GM12864 (cell line): ENCODE measurements at places on chromosomes 6 and 20.

GRCh38 chr6:31308050-31308844, 36.4 kb upstream of the HLA-C start:
- peak; percentile 36 for DNase-seq

GRCh38 chr6:131107151-131107550, 28.1 kb upstream of the AKAP7 start:
- no peak for DNase-seq

DNA sequence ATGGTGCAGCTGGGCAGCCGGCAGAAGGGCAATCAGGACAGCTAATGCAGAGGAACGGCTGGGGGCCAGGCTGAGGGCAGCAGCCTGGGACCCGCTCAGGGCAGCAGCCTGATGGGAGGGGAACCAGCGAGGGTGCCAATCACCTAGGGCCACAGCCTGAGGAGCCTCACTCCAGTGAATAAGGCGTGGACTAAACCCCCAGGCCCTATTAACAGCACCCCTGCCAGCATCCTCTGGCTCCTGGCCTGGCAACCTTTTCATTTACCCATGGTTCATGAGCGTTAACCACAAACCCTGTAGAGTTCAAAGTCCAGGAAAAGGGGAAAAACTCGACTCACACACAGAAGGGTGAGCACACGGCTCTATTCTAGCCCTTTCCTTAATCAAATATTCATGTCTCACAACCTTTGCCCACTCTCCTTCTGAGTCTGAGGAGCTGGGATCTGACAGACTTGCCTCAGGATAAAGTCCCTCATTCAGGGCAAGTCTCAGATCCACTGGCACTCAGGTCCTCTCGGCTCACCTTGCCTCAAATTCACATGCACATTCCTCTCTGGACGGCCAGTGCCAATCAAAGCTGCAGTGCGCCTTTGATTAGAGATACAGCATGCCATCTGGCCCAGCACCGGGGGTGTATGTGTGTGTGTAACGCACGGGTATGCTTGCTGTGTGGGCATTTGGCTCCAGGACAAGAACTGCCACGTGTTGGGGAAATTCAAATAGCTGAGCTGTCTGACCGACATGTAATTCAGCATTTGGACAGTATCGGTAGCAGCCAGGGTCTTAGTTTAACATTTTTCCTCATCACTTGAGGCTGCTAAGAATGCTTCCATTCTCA, 86.9 kb upstream of the TRAF3IP2 start:
- no peak for DNase-seq

GRCh38 chr6:33076406-33076934, 680 bp downstream of the HLA-DPB1 start:
- DNase-seq: no peak

- no peak for DNase-seq
These were observed 122.0 kb upstream of the ARID1B start for GRCh38 chr6:156654919-156655918.

GRCh38 chr6:54695815-54696214, 150.8 kb upstream of the FAM83B start:
- DNase-seq: no peak

GRCh38 chr20:49794336-49795134, 18.1 kb upstream of the SLC9A8 start:
- no peak for DNase-seq

GRCh38 chr20:10877342-10877741, 203.5 kb upstream of the JAG1 start:
- no peak for DNase-seq

DNA sequence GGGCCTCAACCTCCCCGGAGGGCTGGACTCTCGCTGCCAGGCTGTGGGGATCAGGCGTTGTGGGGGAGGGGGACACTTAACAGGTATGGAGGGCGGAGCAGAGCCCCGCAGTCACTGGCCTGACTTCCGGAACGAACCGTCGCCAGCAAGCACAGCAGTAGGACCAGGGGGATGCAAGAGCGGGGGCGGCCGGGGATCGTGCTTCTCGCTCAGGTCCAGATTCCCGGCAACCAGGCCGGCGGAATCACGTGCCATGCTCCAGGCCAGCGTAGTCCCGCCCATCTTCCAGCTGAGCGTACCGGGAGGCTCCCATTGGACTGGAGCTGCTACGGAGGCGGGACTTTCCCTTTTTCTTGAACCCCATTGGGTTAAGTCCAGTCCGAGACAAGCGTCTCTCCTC, 10.0 kb upstream of the POU5F1 start:
- peak; percentile 70 for DNase-seq

GRCh38 chr6:135180542-135181332, at the start of gene MYB:
MYB (plus strand) TSS chr6:135181308; CDS start chr6:135181514, 206 bp downstream.
- DNase-seq: no peak

DNA sequence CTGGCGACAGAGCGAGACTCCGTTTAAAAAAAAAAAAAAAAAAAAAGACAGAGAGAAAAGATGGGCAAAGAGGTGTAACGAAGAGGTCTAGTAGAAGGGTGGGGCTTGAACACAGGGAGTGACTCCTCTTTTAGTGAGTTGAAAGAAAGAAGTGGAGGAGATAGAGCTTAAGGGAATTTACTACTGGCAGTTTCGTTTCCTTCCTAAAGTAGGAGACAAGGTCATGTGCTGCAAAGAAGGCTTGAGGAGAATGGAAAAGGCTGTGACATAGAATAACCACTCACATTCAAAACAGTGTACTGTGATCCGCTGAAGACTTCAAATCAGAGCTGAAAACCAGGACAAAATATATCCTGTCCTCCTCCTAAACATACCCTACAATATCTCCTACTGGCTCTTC, 63.8 kb upstream of the EIF2S2 start:
- DNase-seq: no peak

- no peak for DNase-seq
These were observed 18.8 kb upstream of the BACH2 start for GRCh38 chr6:90315354-90315950.

DNA sequence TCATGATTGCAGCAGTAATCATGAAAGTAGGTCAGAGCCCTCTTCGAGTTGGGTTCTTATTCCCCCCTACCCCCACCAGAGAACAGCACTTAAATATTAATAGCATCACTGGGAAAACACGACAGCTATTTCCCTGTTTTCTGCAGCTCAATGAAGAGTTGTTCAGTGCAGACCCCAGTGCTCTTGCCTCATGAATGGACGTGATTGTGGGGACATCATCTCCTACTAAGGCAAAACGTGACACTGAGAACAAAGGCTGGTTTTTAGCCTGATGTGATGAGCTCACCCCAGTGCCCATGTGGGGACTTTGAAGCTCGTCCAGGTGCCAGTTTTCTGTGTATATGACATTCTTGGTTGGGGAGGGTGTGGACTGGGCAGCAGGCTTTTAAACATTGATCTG, 105.9 kb downstream of the SLC35F1 start:
- DNase-seq: no peak

- no peak for DNase-seq
These were observed 13.9 kb downstream of the DEF6 start for GRCh38 chr6:35311390-35312075.

DNA sequence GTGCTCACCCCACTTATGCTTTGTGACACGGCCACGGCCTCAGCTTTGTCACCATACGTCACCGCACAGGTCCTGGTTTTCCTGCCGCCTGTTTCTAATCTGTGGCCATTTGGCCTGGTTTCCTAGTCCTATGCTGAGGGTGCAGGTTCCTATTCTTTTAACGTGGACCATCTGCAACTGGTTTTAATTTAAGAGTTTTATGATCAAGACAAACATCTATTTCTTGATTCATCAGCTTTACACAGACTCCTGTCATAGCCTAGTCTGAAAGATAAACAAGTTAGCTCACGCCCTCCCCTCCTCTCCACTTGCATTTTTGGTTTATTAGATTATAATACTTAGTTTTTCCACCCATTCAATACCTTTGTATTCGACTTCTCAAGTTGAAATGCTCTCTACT, 97.5 kb upstream of the RPS6KA2 start:
- DNase-seq: no peak

GRCh38 chr20:35743693-35744491, 1.8 kb upstream of the RBM39 start:
- no peak for DNase-seq

GRCh38 chr20:59443550-59443949, 143.1 kb downstream of the EDN3 start:
- DNase-seq: no peak

GRCh38 chr6:38482466-38482865, 157.3 kb downstream of the BTBD9 start:
- DNase-seq: no peak

DNA sequence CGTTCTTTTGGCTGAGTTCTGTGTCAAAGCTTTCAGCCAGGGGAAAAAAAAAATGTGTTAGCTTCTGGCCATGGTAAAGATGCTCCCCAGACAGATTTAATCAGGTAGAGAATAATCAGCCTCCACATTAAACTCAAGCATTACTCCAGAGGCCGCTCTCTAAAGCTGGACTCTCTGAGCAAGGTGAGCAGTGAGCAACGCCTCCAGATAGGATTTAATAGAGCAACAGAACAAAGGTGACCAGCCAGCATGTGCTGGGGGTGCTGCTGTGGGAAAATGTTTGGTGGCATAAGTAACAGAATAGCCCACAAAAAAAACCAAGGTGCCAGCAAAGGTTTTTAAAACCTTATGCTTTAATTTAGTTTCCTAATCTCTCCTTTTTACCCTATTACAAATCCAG, 103.5 kb upstream of the TRAF3IP2 start:
- no peak for DNase-seq

GRCh38 chr6:33410711-33411631, at the start of gene PHF1:
PHF1 (plus strand) TSS chr6:33411014; CDS start chr6:33412264, 1,250 bp downstream.
- DNase-seq: no peak

- DNase-seq: peak; percentile 3
These were observed 368.9 kb downstream of the UTRN start for GRCh38 chr6:144653885-144654505.

GRCh38 chr6:163958646-163959045, 544.1 kb downstream of the QKI start:
- no peak for DNase-seq

DNA sequence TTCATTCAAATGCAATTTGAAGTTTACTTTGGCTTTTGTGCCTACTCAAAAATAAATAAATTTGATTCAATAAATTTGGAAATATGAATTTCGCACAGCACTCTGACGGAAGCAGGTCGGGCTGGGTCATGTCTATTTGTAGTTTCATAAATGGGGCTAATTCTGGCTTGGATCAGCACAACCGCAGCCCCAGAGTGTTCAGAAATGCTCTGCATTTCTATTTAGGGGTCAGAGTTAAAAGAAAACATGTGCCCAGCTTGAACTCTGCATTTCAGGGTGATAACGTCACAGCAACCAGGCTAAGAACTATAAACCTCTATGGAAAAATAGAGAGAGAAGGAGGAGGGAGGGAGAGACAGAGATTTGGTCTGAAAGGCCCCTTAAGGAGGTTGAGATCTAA, 480.9 kb upstream of the NOX3 start:
- DNase-seq: no peak

- no peak for DNase-seq
These were observed 133.2 kb upstream of the PTPN1 start for GRCh38 chr20:50376888-50377459.

DNA sequence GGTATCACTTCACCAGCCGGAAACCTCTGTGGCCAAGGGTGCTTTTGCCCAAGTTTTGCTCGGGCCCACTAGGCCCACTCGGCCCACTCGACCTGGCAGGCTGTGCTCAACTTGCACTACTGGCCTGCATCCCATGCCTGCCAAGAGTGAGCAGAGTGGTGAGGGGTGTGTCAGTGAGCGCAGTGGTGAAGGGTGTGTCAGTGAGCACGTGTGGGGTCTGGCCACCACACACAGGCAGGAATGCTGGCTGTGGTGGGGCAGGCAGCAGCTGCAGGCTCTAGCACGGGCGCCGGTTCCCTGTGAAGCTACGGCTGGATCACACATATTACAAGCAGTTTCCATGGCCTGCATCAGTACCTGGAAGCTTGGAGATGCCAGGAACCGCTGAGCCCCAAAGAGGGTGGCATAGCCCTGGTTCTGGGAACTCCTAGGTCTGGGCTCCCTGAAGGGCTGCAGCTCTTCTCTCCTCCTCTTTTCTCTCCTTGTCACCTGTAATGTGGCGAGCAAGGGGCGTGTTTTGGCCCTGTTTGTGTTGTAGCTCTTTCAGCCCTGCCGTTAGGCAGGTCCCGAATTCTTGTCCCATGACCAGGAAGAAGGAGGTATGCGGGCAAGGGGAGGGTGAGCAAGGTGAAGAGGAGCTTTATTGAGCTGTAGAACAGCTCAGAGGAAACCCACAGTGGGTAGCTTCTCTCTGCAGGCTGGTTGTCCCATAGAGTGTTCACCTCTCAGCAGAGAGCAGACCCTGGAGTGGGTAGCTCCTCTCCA, 51.0 kb upstream of the CLDN20 start:
- DNase-seq: no peak

GRCh38 chr6:158958504-158959386, 41.3 kb downstream of the RSPH3 start:
- no peak for DNase-seq

DNA sequence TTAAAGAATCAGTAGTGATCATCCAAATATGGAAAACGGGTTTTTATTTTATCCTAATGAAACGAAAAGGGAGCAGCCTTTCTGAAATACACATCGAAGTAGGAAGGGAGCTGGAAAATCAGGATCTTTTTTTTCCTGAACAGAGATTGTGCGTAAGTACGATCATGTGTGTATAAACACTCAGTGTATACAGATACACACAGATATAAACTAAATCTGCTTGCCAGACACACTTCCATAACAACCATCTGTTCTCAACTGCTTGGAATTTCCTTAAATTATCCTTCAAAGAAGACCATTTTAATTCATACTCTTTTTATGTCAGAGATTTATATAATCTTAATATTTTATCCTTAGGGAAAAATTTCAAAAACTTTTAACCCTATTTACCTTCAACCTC, 110.7 kb downstream of the CHD6 start:
- DNase-seq: no peak

DNA sequence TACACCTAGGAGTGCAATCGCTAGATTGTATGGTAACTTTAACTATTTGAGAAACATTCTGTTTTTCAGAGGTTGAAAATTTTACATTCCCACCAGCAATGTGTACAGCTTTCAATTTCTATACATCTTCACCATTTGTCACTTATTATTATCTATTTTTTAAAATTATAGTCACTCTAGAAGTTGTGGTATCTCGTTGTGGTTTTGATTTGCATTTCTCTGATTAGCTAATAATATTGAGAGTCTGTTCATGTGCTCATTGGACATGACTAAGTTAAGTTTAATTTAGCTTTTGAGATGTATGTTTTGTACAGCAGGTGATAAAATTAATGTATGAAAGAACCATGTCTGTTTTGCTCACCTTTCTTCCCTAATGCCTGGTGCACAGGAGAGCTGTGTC, 34.8 kb upstream of the PLCB1 start:
- DNase-seq: no peak

DNA sequence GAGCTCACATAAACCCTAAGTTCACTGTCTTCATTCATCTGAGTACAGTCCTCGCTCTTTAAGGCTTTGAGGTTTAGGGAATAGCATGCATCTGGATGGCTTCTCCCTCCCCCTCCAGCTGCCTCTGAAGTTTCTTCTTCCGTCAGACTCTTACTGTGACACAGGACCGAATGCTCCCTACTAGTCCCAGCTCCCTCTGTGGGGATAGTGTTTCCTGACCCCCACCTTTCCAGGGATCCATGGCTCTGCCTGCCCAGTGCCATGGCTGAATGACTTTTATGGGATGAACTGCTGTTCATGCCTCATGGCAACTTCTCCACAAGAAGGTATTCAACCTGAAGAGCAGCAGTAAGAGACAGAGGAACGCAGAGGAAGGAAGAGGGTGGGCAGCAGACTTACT, 79.8 kb upstream of the EMILIN3 start:
- DNase-seq: no peak
